ENCODE measurements at places on chromosomes 2 and 18.

- no peak for DNase-seq
Observed at GRCh38 chr2:230658877-230659652, 53.6 kb upstream of the CAB39 start.

- DNase-seq = no peak
Observed at GRCh38 chr18:10378688-10379420, 75.6 kb upstream of the APCDD1 start.

GRCh38 chr2:68284896-68285295 is 32.6 kb upstream of the PPP3R1 start:
- no peak for DNase-seq

- DNase-seq = no peak
Observed at GRCh38 chr2:185393091-185393490, 345.5 kb upstream of the FSIP2 start.

GRCh38 chr18:47724186-47724975 is 206.1 kb downstream of the SMAD2 start:
- DNase-seq = no peak

DNA sequence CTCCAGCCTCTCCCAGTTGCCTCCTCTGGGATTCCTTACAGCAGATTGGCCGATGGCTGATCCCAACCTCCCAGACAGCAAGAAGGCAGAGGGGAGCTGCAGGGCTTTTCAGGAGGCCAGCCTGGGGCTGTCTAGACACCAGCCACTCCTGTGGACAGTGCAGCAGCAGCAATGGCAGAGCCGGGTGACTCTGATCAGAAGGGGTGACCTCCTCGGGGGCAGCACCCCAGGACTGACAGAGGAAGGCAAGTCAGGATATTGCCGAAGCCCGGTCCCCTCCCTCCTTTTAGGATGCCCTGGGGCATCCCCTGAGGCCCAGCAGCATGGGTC is 84.5 kb downstream of the INHBB start:
- no peak for DNase-seq

DNA sequence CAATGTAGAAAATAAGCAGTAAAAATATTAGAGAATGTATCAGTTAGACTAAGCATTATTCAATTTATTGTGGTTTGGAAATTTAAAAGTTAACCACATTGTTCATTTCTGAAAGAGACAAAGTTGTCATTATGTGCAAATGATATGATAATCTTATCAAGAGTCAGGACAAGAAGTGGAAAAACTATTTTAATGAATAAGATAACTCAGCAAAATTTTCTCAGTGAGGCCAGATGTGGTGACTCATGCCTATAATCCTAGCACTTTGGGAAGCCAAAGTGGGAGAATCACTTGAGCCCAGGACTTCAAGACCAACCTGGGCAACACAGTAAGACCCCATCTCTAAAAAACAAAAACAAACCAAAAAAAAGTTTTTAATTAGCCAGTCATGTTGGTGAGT is 39.5 kb upstream of the CERS6 start:
- DNase-seq = no peak

GRCh38 chr18:26700201-26700600 is 151.8 kb upstream of the KCTD1 start:
- no peak for DNase-seq

DNA sequence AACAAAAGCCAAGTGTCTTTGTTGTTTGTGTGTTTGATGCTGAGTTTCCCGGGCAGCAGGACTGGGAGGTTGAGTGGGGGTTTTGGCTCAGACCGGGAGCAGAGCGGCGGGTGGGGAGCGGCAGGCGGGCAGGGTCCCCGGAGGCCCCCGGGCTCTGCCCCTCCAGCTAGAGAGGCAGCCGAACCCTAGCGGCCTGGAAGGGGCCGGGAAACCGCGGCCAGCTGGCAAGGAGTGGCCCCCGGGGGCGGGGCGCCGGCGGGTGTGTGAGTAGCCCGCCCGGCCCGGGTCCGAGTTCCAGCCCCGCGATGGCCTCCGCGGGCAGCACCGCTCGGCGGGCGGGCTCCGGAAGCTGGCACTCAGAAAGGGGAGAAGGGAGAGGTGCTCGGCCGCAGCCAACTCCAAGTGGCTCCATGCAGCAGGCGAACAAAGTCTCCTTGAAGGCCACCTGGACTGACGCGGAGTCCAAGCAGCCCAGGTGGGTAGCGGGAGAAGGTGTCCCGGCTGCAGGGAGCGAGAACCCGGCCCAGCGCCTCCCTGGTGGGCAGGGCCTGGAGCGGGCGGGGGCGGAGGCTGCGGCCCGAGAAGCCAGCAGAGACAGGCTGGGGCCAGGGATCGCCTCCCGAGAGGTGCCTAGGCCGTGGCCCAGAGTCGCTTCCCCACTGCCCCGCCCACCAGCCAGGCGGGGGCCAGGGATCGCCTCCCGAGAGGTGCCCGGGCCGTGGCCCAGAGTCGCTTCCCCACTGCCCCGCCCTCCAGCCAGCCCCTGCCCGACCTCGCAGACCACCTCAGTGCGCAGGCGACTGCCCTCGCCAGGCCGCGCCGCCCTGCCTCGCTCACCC is at the start of gene ANKRD53:
Gene ANKRD53 (plus strand): TSS at position 290 of the 839 bp plus-strand sequence. CDS start 16 bp downstream, at position 306.
- no peak for DNase-seq

- no peak for DNase-seq
Observed at GRCh38 chr2:64543008-64543697, 19.0 kb downstream of the AFTPH start.

DNA sequence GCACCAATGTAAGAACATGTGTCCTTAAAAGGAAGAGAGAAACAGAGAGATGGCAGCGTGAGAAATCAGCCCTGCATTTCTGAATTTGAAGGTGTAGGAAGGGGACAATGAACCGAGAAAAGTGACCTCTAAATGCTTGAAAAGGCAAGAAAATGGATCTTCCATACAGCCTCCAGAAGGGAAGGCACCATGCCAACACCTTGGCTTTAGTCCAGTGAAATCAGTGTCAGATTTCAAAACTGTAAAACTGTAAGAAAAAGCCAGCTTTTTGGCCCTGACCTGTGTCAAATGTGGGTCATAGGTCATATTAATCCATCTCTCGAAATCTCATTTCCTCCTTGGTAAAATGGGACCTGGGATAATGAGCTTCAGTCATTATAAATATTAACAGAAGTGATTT is 762.3 kb downstream of the DCDC2C start:
- DNase-seq = no peak

- DNase-seq = no peak
Observed at GRCh38 chr2:19292007-19292406, 66.4 kb downstream of the OSR1 start.

GRCh38 chr2:216622526-216622925 is 10.7 kb upstream of the IGFBP2 start:
- no peak for DNase-seq
